HEK293T (cell line): ENCODE measurements at places on chromosomes 4 and X.

GRCh38 chrX:104195489-104196084 is 29.3 kb downstream of the FAM199X start:
- DNase-seq = peak; percentile 54

DNA sequence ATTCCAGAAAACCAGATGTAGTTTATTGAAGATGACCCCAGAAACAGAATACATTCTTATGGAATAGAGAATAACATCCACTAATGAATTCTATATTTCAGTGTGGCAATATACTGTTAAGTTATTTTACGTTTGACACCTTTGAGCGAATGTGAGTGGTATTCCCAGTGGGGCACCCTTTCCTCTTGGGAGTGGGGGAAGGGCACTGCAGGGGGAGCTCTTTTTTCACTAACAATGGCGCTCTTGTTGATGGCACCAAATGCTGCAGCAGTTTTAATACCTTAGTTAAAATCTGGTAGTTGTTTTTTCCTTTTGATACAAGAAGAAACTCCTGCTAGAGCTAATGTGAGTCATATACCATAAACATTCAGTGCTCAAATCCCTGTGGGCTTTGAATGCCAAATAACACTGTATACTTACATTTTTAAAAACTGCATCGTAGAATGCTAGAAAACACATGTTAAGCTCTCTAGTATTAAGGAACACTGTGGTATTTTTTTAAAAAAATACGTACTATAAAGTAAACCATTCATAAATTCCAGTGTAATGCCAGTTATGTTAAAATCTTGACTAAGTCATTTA is 178.5 kb downstream of the DCHS2 start:
- no peak for DNase-seq

DNA sequence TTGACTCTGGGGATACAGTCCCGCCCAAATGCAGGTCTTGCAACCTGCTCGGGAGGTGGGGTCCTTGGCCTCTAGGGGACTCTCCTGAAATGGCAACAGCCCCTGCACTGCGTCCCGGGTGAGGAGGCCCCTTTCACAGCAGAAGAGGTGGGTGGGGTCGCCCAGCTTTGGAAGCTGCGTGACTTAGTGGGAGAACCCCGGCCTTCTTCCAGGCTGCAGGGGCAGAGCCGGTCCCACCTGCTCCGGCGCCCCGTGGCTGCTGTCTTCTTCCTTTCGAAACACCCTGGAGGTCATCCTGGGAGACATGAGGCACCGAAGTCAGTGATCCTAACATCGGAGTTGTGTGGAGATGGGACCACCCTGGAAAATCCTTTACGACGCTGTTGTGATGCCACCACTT is 103.7 kb upstream of the ADRA2C start:
- no peak for DNase-seq

DNA sequence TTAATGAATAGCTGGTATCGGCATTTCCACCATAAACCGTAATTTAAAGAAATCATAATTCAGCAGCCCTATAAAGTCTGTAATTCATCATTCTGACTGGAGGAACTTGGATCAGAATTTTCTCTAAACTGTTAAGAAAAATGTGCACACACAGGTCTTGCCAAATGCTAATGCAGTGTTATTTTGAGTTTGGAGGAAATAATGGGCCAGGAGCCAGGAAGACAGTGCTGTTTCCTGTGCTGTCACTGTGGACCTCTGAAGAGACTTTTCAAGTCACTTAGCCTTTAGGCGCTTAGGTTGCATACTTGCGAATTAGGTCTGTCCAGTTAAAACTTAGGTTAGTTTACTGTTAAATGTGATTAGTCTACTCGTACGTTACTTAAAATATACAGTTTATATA is 137.5 kb upstream of the ANXA3 start:
- no peak for DNase-seq

- DNase-seq = peak; percentile 84
These were observed at the start of gene TRAM1L1 for GRCh38 chr4:117084866-117085701. Gene TRAM1L1 (minus strand): TSS chr4:117085576. CDS start chr4:117085393, 183 bp downstream.

DNA sequence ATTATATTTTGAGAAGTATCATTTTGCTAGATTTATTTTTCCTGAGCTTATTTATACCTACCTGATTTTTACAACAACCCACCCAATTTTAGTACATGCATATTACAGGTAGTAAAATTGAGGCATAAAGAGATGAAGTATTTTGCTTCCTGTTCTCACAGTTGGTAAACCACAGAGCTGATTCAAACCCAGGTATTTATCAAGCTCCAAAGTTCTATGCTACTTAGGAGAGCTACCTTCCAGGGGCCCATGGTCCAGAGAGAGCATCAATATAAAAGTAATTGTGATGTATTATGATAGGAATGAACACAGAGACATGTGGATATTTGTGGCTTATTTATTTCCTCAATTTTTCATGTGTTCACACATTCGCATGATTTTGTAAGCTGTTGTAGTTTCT is 20.2 kb upstream of the GBA3 start:
- DNase-seq = no peak

GRCh38 chrX:57289089-57289488 is 2.6 kb downstream of the FAAH2 start:
- no peak for DNase-seq

DNA sequence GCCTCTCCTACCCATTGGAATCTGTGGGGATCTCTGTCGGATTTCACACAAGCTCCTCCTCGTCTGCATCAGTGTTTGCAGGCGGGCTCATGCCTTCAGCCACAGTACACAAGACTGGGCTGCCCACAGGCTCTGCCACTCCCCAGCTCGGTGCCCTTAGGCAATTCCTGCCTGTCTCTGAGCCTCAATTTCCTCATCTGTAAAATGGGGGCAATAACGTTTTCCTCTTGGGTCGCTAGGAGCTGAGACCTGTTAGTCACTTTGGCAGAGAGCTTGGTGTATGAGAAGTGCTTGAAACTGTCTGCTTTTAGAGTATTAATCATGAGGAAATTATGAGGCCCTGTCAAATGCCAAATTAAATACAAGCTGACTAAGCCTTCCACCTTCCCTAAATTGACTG is 27.6 kb upstream of the MSX1 start:
- no peak for DNase-seq

DNA sequence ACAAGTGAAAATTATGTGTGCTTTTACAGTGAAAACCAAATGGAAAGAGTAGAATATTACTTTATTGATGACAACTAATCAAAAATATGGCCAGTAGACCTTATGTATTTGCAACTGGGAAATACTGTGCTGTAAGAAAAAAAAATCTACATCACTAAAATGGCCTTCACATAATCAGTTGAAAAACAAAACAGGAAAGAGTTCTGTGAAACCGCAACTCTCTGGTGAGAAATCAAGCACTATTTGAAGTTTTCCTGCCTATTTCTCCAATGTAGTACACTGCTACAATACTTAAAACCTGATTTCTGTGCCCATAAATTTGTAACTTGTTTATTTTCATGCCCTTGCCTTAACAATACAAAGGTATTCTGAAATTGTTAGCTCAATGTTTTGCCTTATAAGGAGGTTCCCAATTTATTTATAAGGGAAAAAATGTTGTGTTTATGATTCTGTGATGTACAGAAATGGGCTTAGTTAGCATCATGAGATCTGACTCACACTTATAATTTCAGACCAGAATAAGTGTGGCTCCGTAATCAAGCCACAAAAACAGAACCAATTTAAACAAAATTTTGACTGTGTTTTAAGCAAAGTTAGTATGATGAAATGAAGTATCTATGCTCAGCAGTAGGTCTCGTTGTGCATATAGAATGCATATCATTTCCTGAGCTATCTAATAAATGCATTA is 147.1 kb downstream of the FAT4 start:
- no peak for DNase-seq

DNA sequence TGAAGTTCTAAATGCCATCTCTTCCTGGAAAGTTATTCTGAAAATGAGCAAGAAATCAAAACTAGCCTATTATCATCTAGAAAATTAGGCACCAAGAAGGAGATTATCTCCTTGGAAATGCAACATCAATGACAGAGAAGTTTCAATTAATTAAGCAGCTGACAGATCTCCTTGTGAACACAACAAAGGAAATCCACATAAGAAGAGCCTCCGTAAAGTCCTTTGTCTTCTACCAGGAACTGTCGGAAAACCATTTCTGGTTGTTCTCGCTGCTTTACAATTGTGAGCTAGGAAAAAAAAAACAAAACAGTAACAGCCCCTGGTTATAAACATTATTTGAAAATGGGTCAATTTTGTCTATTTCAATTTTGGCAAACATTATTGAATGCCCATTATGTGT is 38.2 kb downstream of the METTL14 start:
- no peak for DNase-seq

DNA sequence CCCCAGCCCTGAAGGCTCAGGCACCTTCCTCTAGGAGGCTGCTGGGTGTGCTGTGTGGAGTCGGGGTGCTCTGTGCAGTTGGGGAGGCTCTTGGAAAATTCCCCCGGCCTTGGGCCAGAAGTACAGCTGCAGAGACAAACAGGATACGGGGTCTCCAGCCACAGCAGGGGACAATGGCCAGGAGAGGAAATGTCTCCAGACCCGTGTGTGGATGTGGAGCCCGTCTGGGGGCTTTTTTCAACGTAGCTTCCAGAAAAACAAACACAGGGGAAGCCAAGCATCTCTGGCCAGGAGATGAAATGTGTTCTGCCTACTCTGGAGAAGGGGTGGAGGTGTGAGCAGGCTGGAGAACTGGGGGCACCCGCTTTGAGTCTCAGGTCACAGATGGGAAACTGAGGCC is 3.7 kb upstream of the SH3TC1 start:
- no peak for DNase-seq

GRCh38 chr4:176782794-176783193 is 9.9 kb downstream of the VEGFC start:
- no peak for DNase-seq

- DNase-seq = no peak
These were observed 354.0 kb downstream of the HS3ST1 start for GRCh38 chr4:11074581-11075241.

- no peak for DNase-seq
These were observed 53.9 kb downstream of the BMPR1B start for GRCh38 chr4:94811643-94812042.

GRCh38 chrX:125762954-125763353 is 403.1 kb downstream of the DCAF12L2 start:
- no peak for DNase-seq

DNA sequence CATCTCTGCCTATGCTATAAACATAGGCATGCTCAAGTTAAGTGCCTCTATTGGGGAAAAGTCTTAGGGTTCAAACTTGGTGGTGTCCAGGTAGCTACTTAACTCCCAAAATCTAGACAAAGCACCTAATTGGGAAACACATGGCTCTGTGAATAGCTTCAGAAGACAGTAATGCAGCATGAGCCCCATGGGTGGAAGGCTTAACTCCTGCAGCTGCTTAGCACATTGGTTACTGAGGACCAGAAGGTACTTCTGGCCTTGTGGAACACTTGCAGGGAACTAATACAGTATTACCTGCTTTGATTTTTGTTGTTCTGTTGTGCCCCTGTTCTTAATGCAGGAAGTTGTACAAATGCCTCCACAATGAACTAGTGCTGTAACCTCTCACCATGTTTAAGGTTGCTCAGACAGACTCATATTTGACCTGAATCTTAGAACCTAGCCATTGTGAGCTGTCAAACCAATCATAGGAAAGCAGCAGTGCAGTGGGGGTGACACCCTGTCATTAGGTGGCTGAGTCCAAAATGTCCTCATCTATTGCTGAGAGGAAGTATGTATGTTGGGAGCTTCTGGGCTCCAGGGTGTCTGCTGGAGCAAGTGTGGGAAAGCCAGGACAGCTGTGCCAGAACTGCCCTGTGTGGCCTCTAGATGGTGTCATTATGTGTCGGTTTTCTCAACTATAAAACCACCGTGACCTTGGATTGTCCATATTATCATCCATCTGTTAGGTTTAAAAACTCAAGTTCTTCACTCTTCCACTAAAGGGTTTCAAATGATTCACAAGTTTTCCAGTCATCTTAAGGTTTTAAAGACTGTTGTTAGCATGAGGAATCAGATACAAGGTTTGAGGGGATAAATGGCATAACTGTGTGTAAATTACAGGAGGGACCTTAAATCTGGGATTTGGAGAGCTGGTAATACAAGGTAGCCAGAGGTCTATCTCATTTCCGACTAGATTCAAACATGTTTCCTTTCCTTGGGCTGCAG is 69.9 kb upstream of the WDR1 start:
- DNase-seq = peak; percentile 18

DNA sequence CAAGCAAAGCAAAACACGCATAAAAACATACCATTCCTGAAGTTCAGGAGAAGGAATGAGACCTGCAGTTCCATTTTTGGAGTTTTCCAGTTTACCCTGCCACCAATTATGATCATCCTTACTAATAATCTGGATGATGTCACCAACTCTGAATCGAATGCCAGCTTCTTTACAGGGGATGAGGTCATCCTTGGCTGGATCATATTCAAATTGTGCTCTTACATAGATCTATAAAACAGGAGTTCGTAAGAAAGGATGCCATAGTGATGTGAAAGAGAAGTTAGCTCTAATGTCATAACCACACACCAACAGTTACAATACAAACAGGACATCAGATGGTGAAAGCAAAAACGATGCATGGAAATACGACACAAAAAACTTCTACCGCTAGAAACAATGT is 106.5 kb downstream of the NYX start:
- DNase-seq = peak; percentile 12
